ENCODE measurements at places on chromosomes 3 and 15.

DNA sequence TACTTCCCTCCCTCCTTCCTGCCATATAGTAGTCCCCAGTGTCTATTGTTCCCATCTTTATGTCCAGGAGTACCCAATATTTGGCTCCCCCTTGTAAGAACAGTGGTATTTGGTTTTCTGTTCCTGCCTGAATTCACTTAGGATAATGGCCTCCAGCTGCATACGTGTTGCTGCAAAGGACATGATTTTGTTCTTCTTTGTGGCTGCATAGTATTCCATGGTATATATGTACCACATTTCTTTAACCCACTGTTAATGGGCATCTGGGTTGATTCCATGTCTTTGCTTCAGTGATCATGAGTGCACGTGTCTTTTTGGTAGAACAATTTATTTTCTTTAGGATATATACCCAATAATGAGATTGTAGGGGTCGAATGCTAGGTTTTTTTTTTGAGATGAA is 19.3 kb downstream of the SPRED1 start:
- no peak for DNase-seq

DNA sequence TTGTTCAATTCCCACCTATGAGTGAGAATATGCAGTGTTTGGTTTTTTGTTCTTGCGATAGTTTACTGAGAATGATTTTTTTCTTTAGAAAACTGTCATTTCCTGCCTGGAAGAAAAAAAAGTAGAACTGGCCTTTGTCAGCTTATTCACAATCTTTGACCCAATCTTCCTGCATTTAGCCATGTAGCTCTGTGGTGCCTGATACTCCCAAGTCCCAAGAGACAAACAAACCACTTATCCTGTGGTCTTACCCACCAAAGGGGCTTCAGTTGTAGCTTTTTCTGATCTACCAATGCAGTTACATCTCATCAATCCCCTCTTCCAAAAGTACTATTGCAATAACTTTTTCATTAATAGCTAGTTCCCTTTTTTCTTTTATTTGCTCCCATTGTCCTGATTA is 444.6 kb downstream of the GRM7 start:
- no peak for DNase-seq

GRCh38 chr15:48653216-48653615 is 7.7 kb upstream of the FBN1 start:
- no peak for DNase-seq

DNA sequence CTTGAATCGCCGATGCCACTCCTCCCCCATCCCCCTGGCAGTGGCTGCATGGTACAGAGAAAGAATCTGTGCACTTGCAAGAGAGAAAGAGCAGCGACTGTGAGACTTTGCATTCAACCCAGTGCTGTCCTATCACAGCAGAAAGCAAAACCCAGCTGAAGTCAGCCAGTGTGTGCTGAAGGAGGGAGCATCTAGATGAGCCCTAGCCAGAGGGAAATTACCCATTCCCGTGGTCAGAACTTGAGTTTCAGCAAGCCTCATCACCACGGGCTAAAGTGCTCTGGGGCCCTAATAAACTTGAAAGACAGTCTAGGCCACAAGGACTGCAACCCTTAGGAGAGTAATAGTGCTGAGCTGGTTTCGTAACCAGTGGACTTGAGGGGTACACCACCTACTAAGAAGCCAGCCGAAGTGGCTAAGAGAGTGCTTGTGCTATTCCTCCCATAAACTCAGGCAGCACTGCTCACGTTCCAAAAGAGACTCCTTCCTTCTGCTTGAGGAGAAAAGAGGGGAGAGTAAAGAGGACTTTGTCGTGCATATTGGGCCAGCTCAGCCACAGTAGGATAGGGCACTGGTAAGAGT is 15.2 kb upstream of the PIK3R4 start:
- no peak for DNase-seq

DNA sequence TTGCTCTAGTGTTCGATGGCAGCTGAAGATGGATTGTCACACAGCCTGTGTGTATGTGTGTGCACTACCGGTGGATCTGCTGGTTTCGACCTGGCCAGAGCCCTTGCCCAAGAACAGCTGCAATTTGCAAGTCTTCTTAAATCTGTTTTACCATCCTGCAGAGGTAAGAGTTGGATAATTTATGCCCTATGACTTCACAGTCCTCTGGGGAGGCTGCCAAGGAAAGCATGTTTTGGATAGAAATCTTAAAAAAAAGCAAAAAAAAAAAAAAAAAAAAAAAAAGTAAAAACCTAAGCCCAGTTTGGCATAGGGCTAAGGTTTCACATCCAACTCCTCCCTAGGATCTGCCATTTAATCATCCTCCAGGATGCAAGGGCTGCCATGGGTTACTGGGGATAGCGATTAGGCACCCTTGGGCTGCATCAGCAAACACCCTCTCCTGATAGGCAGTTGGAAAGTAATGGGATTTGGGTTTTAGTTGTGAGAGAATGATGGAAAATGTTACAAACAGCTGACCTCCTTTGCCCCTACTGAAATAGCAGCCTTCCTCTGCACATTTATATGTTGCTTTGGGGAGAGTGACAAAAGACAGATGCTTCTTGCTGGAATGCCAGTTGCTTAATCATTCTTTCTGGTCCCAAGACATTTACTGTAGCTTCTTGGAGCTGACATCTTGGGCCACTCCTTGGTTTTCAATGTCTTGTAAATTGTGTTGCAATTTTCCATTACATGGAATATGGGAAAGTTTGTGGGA is 35.4 kb downstream of the CD200R1L start:
- DNase-seq = no peak

GRCh38 chr3:18233987-18234716 is 191.0 kb downstream of the SATB1 start:
- DNase-seq = no peak

GRCh38 chr3:139639662-139640061 is 38.1 kb downstream of the NMNAT3 start:
- no peak for DNase-seq

DNA sequence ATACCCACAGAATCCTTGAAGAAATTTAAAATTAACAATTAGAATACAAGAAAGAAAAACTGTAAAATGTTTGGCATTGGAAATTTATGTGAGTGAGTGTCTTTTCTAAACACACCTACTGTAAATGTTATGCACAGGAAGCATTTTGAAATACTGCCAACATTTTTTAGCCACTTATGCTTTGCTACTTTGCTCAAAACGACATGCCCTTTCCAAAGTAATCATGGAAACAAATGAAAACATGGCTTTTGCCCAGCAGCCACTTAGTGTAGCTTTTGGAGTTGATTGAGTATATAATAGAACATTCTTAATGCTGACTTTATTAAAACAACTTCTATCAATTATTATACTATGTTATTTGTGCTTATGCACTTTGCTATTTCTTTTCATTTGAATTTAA is 823.0 kb downstream of the CADM2 start:
- no peak for DNase-seq

DNA sequence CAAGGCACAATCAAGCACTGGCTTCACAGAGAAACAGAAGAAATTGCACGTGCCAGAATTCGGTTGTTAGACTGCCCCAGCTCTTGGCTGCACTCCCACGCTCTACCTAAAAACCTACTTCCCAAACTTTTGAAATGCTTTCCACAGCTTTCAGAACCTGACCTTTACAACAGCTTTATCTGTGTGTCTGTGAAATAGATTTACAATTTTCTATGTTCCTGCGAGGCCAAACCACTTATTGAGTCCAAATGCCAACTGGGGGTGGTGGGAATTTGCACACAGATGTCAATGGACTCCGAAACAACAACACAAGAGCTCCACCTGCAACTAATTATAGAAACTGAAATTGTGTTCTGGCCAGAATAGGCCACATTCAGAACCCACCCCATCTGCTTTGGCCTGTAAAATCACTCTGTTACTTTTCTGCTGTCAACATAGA is 44.6 kb downstream of the ERC2 start:
- DNase-seq = no peak

- no peak for DNase-seq
Observed at GRCh38 chr3:110710603-110711002, 361.0 kb upstream of the NECTIN3 start.

DNA sequence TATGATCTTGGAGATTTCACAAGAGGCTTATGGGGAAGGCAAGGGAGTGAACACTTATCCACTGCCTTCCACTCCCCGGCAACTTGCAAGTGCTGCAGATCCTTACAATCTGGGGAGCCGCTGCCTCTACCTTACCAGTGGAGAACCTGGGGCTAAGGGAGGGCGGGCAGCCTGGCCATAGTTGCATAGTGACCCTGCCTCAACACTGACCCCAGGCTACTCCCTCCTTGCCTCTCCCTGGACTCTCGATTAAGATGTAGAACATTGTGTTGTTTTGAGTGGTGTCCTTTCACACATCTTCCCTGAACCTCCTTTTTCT is 30.6 kb downstream of the SLC6A11 start:
- DNase-seq = no peak

DNA sequence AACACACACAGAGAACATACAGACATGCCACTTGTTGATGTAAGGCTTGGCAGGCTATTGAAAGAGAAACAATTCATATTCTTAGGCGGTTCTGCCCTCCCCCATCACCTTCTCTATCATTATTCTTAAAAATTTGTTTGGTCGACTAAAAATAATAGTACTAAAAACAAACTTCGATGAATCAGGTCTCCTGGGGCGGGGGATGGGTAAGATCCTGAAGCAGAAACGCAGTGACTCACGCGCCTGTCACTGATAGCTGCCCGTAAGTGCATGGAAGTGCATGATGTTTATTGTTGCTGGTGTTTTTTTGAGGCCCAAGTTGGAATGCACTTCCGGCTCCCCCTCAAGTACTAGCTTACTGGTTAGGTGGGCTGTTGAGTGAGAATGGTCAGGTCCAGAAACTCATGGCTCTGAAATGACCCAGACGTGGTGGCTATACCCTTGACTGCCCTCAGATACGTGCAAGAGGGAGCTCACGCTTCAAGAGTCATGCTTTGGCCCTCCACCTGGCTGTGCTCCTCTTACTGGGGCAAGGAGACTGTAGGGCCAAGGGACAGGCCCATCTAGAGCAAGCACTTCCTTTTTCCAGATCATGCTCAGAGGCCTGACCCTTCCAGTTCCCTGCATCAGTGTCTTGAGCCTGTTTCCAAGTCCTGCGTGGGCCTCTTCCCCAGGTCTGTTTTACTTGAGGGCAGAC is 10.9 kb downstream of the SMAD3 start:
- DNase-seq = no peak

DNA sequence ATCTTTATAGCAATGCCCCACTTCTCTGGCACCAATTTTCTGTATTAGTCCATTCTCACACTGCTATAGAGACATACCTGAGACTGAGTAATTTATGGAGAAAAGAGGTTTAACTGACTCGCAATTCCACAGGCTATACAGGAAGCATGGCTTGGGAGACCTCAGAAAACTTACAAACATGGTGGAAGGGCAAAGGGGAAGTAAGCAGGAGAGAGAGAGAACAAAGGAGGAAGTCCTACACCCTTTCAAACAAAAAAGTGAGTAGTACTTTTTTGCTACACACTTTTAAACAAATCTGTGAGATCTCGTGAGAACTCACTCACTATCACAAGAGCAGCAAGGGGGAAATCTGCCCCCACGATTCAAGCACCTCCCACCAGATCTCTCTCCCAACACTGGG is 67.8 kb upstream of the ZBED2 start:
- DNase-seq = no peak

GRCh38 chr3:170178651-170179050 is 2.9 kb downstream of the PHC3 start:
- no peak for DNase-seq

DNA sequence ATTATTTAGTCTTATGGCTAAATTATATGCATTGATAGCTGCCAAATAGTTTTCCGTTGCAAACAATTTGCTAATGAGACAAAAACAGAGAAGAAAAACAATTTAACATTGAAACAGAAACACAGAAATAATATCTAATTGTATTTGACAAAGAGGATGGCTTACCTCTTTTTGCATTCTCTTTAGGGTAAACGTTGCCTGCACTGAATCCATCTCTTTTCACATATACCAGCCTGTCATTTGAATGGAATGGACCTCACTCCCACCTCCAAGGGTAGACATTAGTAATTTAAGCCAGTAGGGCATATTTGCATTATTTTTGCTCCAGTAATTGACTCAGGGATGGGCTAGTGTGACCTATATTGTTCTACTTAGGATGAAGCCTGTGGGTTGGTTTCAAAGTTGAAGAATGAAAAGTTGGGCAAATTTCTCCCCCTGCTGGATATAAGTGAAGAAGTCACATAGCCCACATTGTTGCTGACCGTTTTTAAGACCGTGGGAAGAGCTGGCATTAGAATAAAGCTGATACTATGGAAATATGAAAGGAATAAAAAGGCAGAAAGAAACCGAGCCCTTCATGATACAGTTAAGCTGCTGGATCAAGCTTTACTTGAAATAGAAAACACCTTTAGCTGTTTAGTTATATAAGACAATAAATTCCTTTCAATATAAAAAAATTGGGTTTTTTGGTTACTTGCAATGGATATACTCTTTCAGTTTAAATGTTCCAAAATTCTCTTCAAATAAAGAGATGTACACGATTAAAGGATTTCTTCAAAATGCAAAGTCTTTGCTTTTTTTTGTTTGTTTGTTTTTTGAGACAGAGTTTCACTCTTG is 26.9 kb downstream of the PIERCE2 start:
- no peak for DNase-seq

- no peak for DNase-seq
Observed at GRCh38 chr15:66951531-66952320, 113.7 kb upstream of the SMAD3 start.

DNA sequence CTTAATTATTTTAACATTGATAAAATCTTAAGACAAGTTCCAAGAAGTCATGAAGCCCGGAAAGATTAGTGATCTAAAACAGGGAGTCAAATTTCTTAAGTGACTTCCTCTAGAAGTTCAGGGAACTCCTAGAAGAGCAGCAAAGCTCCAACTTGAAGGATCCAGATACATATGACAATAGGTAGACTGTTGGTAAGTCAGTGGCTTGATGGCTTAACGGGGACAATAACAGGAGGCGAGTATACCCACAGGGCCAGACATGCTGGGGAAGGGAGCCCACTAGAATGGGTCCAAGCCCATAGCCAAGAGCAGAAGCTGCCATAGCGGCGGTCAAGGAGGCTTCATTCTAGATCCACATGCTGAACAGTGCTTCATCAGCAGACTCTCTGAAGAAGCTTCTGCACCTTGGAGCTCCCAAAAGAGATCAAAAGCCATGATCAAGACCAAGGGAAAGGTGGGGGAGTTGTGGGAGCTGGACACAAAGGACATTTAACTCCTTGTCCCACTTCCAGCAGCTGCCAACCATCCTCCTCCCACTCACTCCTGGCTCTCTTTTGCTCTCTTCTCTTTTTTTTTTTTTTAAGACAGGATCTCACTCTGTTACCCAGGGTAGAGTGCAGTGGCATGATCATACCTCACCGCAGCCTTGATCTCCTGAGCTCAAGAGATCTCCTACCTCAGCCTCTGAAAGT is 10.2 kb upstream of the CA12 start:
- no peak for DNase-seq
